Type B pancreatic cell (in vitro differentiated cells): ENCODE measurements at places on chromosomes 5 and 9. TPM values are rescaled to one million over a fixed set of nuclear protein-coding genes. Genes with fewer than 3 reads are reported as not detected.

Gene SNCAIP
- total RNA-seq: 6.6 and 31.6 TPM in 2 replicates

- H3K36me3 ChIP-seq: peaks cover 6% of the 10 kb centered on the region
- H3K27ac ChIP-seq: peak overlapping the region; percentile 87
- peak; percentile 85 for DNase-seq
- peak overlapping the region; percentile 74 for H3K4me3 ChIP-seq
Observed at GRCh38 chr9:129143031-129143927, 32.1 kb downstream of the PTPA start.

DNA sequence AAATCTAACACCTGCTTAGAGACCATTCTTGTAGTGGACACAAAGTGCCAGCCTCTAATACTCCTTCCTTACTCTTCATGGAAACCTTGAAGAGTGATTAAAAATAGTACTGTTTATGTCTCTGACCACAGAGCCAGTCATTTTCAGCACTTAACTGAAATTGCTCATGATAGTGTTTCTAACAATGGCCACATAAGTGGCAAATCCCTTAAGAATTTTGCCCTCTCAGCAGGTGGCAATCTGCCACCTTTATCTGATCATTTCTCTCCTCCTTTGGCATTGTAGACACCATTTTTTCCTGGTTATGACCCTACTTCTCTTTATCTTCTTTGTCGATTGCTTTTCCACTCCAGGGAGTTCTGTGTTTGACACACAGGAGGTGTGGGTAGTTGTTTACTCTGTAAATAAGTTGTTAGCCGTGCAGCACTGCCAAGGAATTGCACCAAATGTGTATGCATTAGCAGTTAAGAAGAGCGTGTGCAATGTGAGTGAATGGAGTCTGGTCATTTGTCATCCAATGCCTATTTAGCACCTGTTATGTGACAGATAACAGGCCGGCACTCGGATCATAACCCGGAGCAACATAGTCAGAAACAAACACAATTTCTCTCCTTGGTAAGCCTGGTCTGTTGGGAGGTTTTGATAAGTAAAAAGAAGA is 36.8 kb upstream of the STARD4 start:
- H3K27me3 ChIP-seq: no peaks in the 10 kb centered on the region
- H3K36me3 ChIP-seq: no peaks in the 10 kb centered on the region
- H3K4me3 ChIP-seq: no peak overlapping the region

DNA sequence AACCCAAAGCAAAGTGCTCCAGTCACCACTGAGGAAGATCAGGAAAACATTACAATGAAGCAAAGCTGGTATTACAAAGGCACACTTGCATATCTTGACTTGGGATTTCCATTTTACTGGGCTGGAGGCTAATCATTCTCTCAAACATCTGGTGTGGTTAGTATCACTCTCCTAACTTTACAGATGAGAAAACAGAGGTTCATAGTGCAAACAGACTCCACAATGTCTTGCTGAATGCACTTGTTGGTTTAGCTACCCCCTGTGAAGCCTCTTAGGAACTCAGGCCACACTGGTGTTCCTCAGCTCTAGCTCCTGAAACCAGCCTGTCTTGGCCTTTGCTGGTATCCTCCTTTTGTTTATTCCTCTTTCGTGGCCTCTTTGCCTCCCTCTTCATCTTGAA is 29.5 kb upstream of the SMAD5 start:
- H3K27ac ChIP-seq: no peak overlapping the region
- peaks cover 9% of the 10 kb centered on the region for H3K27me3 ChIP-seq
- peaks cover 15% of the 10 kb centered on the region for H3K4me1 ChIP-seq
- H3K4me3 ChIP-seq: no peak overlapping the region
- DNase-seq: no peak

Gene TRIO
- 61.9 and 145 TPM in 2 replicates for total RNA-seq

Gene PELO
- total RNA-seq: 18.0 and 19.0 TPM in 2 replicates

DNA sequence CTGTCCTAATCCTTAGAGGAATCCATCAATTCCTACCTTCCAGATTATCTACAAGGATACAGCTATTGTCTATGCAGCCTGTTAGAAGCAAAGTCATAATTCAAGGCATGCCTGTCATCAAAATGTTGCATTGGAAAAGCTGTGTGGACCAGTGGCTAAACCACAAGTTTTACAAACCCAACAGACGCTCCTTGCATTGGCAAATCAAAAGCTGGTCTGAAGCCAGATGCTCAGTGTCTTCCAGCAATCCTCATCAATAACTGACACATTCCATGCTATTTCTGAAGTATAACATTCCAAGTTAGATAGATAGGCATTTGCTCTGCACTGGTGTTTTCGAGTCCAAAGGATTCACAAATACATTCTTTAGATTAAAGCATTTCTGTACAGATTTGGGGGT is 213.6 kb downstream of the EBF1 start:
- peaks cover 26% of the 10 kb centered on the region for H3K4me1 ChIP-seq
- DNase-seq: no peak
- H3K27ac ChIP-seq: no peak overlapping the region
- no peak overlapping the region for H3K4me3 ChIP-seq

Gene PPP1R2B
- not detected in 2 replicates for total RNA-seq

DNA sequence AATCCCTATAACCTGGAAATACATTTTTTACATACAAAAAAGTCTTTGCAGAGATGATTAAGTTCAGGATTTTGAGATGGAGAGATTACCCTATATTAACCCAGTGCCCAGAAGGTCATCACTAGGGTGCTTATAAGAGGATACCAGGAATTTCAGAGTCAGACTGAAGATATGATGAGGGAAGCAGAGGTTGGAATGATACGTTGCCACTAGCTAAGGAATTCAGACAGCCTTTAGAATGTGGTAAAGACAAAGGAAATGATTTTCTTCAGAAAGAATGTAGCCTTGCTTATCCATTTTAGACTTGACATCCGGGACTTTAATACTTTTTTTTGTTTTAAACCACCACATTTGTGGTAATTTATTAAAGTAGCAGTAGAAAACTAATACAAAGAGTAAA is 2176.8 kb upstream of the C9orf72 start:
- H3K4me1 ChIP-seq: peaks cover 4% of the 10 kb centered on the region
- no peak overlapping the region for H3K4me3 ChIP-seq
- H3K27me3 ChIP-seq: peaks cover 6% of the 10 kb centered on the region
- no peak overlapping the region for H3K27ac ChIP-seq
- DNase-seq: no peak

- H3K4me1 ChIP-seq: peaks cover 10% of the 10 kb centered on the region
- H3K4me3 ChIP-seq: no peak overlapping the region
- H3K27ac ChIP-seq: no peak overlapping the region
- no peak for DNase-seq
Observed at GRCh38 chr5:38190111-38190510, 68.2 kb upstream of the EGFLAM start.
